ENCODE measurements at places on chromosomes 7 and 10. TPM values are rescaled to one million over a fixed set of nuclear protein-coding genes. Genes with fewer than 3 reads are reported as not detected.
A peak's percentile ranks its signal among the peaks of the same experiment; 100 is the strongest.

GRCh38 chr10:18980089-18980629 is 68.4 kb upstream of the MALRD1 start:
- no peak for DNase-seq

DNA sequence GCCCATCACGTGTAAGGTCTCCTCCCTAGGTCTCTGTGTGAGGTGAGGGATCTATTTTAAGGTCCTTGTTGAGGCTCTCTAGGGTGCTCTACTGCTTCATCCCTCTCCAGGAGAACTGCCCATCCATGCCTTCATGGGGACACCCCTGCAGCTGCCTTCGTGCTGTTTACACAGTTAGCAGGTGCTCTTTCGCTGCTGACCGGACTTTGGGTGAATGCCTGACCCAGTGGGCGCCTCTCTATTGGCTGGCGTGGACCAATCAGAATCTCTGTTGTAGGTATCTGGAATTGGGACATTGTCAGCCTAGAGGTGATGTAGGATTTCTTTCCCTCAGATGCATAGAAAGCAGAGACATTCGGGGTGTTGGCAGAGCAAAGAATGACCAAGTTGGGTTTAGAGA is 38.7 kb upstream of the HMX3 start:
- DNase-seq: no peak

DNA sequence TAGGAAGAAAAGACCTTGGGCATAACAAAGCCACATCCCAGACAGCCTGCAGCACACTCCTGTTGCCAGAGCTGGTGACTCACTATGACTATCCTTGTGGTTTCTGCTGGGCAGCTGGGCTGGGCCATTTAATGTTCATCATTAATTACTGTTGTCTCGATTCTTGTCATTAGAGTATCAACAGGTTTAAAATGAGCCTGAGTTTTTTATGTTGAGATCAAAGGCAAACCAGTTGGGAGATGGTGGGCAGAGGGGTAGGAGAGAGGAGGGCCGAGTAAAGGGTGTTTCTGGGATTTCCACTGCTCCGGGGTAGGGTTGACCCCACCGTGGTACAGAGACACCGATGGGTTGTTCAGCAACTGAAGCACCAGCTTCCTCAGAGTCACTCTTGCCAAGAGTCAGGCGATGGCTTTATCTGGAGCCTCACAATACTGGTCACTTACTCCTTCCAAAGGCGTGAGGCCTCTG is 128.7 kb upstream of the LYZL1 start:
- no peak for DNase-seq

DNA sequence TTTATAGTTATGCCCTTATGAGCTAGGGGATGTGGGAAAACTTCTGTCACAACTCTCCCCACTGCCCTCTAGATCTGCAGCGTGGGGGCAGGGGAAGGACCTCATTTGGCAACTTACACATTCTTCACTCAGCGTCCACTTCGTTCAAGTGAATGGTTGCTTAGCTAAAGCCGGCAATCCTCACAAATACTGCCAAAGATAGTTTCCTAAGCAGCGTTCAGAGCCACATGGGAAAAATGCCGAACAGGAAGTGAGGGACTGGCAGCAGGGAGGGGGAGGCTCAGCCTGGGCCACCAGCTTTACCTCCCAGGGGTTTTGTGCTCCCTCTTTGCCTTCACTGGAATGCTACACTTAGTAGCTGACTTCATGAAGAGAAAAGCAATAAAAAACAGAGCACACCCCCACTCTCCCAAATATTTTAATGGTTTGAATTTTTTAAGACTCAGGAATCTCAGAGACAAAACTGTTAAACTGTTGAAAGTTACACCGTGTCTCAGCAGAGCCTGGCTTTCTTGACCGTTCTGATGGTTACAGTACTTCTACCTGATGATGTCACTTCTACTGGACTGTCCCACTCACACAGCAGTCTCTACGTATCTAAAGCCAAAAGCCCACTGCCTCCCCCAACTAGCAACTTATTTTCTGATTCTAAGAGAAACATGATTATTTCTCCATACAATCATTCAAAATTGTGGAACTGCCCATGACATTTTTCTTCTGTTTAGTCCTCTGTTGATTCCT is 10.4 kb downstream of the GRM3 start:
- no peak for DNase-seq

GRCh38 chr7:130970696-130971095 is 236.7 kb upstream of the KLF14 start:
- DNase-seq: no peak

- no peak for DNase-seq
These were observed 204.5 kb upstream of the GHITM start for GRCh38 chr10:83934641-83935338.

DNA sequence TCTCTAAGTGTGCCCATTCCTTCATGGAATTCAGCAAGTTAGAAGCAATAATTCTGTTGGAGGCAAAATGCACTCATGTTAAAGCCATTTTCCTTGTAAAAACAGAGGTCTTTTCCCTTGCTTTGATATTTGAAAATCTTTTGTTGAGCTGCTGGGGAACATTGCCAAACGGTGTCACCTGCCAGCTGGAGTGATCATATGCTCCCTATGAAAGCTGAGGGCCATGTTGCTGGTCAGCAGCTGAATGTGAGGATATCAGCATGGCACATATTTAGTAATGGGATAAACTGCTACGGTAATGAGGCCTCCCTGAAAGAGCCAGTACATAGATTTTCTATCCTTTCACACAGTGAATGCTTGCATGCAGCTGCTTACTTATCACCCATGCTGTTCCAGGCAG is 224.3 kb downstream of the THSD7A start:
- DNase-seq: no peak

DNA sequence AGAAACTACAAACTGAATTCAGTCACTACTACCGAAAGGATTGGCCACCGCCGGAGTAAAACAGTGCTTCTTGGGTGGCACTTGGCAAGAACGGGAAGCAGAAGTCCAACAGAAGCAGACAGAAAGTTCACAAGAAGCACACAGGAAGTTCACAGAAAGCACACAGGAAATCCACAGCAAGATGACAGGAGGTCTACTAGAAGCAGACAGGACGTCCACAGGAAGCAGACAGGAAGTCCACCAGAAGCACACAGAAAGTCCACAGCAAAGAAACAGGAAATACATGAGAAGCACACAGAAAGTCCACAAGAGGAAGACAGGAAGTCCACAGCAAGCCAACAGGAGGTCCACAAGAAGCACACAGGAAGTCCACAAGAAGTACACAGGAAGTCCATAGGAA is 399.2 kb upstream of the AUTS2 start:
- no peak for DNase-seq

DNA sequence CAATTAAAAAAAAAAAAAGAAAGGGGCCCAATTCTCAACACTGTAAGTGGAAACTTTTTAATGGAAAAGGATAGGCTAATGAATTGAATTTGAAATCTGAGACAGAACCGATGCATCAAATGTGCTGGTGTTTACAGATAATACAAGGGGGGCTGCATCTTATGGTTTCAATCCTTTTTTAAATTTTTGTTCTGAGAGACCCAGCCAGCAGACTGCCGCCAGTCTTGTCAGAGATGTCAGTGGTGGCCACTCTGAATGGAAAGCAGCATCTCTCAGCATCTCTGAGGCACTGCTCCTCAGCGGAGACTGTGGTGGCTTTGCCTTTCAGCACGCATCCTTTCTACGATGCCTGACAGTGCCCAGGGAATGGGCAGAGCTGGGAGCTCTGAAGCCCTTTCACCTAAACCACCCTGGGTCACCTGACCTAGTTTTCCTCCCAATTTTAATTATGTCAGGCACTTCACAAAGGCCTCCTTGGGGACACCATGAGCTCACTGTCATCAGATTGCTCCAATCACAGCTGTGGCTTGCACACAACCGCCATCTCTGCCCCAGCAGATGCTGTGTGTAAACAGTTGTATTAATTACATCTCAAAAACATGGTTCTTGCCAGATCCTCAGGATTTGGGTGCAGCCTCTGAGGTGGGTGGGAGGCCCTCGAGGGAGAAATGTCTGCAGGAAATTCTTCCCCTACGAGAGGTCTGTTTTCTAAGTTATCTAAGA is 81.2 kb downstream of the EGFR start:
- DNase-seq: no peak

- DNase-seq: no peak
These were observed 28.7 kb upstream of the MRPS16 start for GRCh38 chr10:73281097-73281496.

DNA sequence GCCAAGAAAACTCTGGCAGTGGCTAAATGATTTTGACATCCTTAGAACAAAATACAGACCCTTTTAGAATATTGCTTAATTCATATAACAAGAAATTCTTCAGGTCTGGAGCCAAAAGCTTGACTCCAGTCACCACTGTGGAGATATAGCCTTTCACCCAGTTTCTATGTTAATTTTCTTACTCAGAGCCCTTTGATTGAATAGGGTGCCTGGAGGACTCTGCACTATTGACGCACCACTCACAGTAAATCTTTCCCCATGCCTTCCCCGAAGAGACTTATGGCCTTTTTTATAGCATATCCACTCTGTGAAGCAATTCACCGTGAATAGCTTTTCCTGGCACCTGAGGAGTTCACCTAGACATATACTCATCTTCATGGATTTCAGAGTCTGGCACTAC is 613.8 kb downstream of the ZWINT start:
- DNase-seq: no peak

GRCh38 chr10:96743988-96744585 is 23.8 kb upstream of the PIK3AP1 start:
- DNase-seq: peak; percentile 27

- no peak for DNase-seq
These were observed 3.2 kb downstream of the NYAP1 start for GRCh38 chr7:100486753-100487446.

DNA sequence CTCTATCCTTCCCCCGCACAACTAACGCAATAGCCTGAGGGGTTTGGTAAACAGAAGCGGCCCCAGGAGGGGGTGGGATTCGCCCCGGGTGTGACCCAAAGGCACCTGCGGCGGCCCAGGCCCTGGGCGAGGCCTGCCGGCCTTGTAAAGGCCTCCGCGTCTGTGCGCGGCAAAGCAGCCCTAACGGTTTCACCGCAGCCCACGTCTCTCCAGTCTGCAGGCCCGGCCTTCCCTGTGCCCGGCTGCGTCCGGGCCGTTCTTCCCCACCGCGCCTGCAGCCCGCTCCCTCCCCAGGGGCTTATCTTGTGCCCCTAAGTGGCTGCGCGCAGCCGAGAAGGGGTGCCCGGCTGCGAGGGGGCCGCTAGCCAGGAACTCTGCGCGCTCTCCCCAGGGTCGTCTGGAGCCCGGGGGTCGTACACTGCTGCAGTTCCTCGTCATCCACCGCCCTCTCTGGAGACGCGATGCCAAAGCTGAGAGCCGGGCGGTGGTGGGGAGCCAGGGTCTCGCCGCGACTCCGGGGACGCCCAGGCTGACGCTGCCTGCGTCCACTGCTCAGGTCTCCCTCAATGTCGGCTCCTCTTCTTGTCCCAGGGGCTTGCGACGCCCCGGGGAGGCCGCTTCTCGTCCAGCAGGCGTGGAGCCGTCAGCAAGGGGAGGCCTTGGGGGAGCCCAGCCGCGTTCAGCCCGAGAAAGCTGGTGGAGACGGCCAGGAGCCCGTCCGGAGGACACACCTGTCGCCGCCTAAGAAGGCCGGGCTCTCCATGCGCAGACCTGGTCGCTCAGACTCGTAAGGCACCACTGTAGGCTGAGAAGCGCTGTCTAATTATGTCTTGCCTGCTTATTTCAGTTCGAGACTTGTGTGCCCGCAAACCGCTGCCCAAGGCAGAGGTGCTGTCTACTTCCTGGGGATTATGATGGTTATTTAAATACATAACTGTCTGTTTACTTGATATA is 132.3 kb downstream of the SPAG6 start:
- DNase-seq: no peak

Gene ZNF488
- polyA plus RNA-seq: 5.8 TPM

Gene STK31
- 1.0 TPM for polyA plus RNA-seq

Gene C10orf67
- polyA plus RNA-seq: 2.7 TPM

Gene VIM
- 1,231 TPM for polyA plus RNA-seq

Gene EGFR
- polyA plus RNA-seq: 34.9 TPM

Gene CUZD1
- 2.1 TPM for polyA plus RNA-seq

Gene POLD2
- polyA plus RNA-seq: 108 TPM

Gene LIPK
- not detected for polyA plus RNA-seq
